T-cell (primary cell): ENCODE measurements at places on chromosomes 11 and 22.
A peak's percentile ranks its signal among the peaks of the same experiment; 100 is the strongest.

GRCh38 chr11:36389811-36390210, 93.7 kb downstream of the PRR5L start:
- no peaks in the 10 kb centered on the region for H3K36me3 ChIP-seq
- no peak overlapping the region for H3K27ac ChIP-seq
- H3K27me3 ChIP-seq, result no peaks in the 10 kb centered on the region
- no peak for DNase-seq
- H3K4me1 ChIP-seq, result peaks cover 48% of the 10 kb centered on the region

- H3K36me3 ChIP-seq, result no peaks in the 10 kb centered on the region
- no peaks in the 10 kb centered on the region for H3K27me3 ChIP-seq
- H3K27ac ChIP-seq, result peak overlapping the region; percentile 72
Measured at GRCh38 chr11:126083829-126084607, 21.4 kb upstream of the CDON start.

GRCh38 chr11:7657306-7658025, 15.8 kb downstream of the CYB5R2 start:
- H3K27ac ChIP-seq, result no peak overlapping the region
- DNase-seq, result no peak
- H3K36me3 ChIP-seq, result peaks cover 15% of the 10 kb centered on the region
- no peaks in the 10 kb centered on the region for H3K4me1 ChIP-seq

GRCh38 chr11:75066061-75066460, 30.6 kb downstream of the OR2AT4 start:
- DNase-seq, result no peak
- H3K4me3 ChIP-seq, result no peak overlapping the region
- H3K36me3 ChIP-seq, result no peaks in the 10 kb centered on the region

DNA sequence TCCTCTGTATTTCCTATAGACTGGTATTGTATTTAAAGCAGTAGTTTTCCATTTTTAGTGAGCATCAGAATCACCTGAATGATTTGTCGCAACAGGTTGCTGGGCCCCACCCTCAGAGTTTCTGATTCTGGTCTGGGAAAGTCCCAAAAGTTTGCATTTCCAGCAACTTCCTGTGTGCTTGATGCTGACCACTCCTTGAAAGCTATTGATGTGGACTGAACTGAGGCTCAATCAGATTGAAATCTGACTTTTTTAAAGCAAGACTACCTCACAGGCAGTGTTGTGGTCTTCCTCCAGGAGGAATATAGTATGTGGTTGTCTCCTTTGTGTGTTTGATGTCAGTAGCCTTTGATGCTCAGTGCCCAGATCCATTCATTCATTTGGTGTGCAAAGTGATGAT, 17.2 kb upstream of the MPZL2 start:
- H3K4me1 ChIP-seq, result peaks cover 3% of the 10 kb centered on the region
- no peaks in the 10 kb centered on the region for H3K27me3 ChIP-seq
- no peaks in the 10 kb centered on the region for H3K36me3 ChIP-seq
- no peak for DNase-seq
- no peak overlapping the region for H3K27ac ChIP-seq

DNA sequence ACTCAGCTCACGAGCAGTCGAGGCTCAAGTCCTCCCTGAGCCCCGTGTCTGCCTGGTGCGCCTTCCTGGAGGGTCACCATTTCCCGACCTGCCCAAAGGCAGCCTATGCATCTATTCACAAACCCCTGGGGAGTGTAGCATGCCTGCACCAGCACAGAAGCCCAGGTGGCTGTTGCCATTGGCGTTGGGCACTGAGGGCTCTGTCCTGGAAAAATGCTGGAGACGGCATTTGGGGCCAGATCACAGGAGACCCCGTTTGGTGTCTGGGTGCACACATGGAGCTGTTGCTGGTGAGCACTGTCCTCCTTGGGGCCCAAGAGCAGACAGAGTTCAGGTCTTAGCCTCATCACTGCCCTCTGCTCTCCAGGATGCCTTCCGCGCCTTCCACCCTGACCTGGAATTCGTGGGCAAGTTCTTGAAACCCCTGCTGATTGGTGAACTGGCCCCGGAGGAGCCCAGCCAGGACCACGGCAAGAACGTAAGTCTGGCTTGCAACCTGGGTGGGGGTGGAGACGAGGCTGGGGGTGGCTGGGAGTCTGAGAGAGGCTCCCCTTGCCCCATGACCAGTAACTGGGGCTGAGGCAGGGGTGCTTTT, 9.4 kb downstream of the FADS2 start:
- H3K36me3 ChIP-seq, result peaks cover 4% of the 10 kb centered on the region
- no peak overlapping the region for H3K4me3 ChIP-seq
- H3K4me1 ChIP-seq, result peaks cover 9% of the 10 kb centered on the region
- H3K27me3 ChIP-seq, result peaks cover 16% of the 10 kb centered on the region
- DNase-seq, result no peak
- H3K27ac ChIP-seq, result no peak overlapping the region

DNA sequence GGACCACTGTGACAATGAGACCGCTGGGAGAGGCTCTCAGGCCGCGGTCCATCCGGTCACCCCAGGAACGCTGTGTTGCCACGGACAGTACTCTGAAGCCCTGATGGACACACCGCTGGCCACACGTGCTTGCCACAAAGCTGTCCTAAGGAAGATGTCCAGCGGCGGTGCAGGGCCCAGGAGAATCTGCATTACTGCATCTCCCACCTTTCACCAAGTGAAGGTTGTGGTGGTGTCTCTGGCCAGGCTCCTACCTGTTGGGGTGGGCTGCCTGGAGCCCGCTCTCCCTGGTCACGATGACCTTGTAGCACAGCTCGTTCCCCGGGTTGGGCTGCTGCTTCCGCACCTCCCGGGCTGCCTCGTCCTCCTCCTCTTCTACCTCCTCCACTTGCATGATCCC, 4.2 kb downstream of the TTLL12 start:
- H3K27ac ChIP-seq, result no peak overlapping the region
- no peak for DNase-seq
- peaks cover 14% of the 10 kb centered on the region for H3K36me3 ChIP-seq
- H3K4me3 ChIP-seq, result no peak overlapping the region
- H3K27me3 ChIP-seq, result no peaks in the 10 kb centered on the region

DNA sequence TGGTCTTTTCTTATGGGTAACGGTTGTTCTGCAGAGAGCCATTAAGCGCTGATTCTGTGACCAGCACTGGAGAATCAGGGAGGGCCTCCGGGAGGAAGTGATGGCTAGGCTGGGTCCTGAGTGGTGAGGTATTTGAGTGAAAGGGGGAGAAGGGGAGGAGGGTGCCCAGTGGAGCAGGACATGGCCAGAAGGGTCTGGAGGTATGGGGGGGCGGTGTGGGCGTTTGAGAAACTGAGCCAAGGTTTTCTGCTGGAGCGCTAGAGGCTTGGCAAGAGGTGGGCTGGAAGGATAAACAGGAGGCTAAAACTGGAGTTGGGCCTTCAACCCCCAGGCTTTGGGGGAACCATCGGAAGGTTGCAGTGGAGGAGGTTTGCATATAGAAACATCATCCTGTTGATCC, 72.5 kb downstream of the FBLN1 start:
- no peak overlapping the region for H3K27ac ChIP-seq
- no peaks in the 10 kb centered on the region for H3K36me3 ChIP-seq
- H3K4me3 ChIP-seq, result no peak overlapping the region
- no peaks in the 10 kb centered on the region for H3K4me1 ChIP-seq

GRCh38 chr11:116243991-116244390, 528.8 kb downstream of the BUD13 start:
- H3K4me3 ChIP-seq, result no peak overlapping the region
- DNase-seq, result no peak
- H3K27ac ChIP-seq, result no peak overlapping the region
- H3K27me3 ChIP-seq, result no peaks in the 10 kb centered on the region
- no peaks in the 10 kb centered on the region for H3K4me1 ChIP-seq

- no peaks in the 10 kb centered on the region for H3K4me1 ChIP-seq
- peaks cover 11% of the 10 kb centered on the region for H3K27me3 ChIP-seq
- DNase-seq, result no peak
- no peaks in the 10 kb centered on the region for H3K36me3 ChIP-seq
- no peak overlapping the region for H3K27ac ChIP-seq
Measured at GRCh38 chr11:105109855-105110687, 29.5 kb downstream of the CARD18 start.

- no peaks in the 10 kb centered on the region for H3K36me3 ChIP-seq
- peaks cover 90% of the 10 kb centered on the region for H3K27me3 ChIP-seq
- H3K4me3 ChIP-seq, result no peak overlapping the region
- no peak for DNase-seq
- peaks cover 36% of the 10 kb centered on the region for H3K4me1 ChIP-seq
Measured at GRCh38 chr11:31820438-31820818, 9.3 kb upstream of the PAX6 start.

DNA sequence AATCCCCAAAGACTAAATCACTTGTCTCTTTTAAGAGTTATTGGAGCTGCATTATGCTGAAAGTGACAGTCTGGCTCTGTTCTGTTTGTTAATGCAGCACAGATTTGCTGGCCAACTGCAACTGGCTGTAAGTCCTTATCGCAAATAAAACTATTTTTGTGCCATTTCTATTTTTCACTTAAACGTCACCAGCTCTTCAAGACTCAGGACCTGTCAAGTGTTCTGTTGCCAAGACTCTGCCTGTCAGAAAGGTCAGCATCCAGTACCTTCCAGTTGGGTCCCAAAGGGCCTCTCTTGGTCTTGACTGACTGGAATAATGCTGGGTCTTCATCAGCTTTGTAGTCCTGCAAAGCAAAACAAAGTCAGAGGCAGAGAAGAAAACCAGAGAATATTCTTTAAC, 45.6 kb downstream of the PITPNB start:
- no peak overlapping the region for H3K4me3 ChIP-seq
- H3K27me3 ChIP-seq, result no peaks in the 10 kb centered on the region
- H3K4me1 ChIP-seq, result peaks cover 6% of the 10 kb centered on the region
- no peak overlapping the region for H3K27ac ChIP-seq
- H3K36me3 ChIP-seq, result peaks cover 6% of the 10 kb centered on the region

GRCh38 chr11:123504401-123504800, 74.3 kb downstream of the GRAMD1B start:
- H3K4me1 ChIP-seq, result no peaks in the 10 kb centered on the region
- no peak for DNase-seq
- no peaks in the 10 kb centered on the region for H3K27me3 ChIP-seq
- no peaks in the 10 kb centered on the region for H3K36me3 ChIP-seq
- no peak overlapping the region for H3K4me3 ChIP-seq

- H3K27me3 ChIP-seq, result no peaks in the 10 kb centered on the region
- H3K27ac ChIP-seq, result no peak overlapping the region
- H3K4me1 ChIP-seq, result no peaks in the 10 kb centered on the region
- H3K4me3 ChIP-seq, result no peak overlapping the region
Measured at GRCh38 chr11:1194977-1195681, 27.7 kb upstream of the MUC5B start.

- no peaks in the 10 kb centered on the region for H3K36me3 ChIP-seq
- peaks cover 10% of the 10 kb centered on the region for H3K27me3 ChIP-seq
- H3K4me3 ChIP-seq, result no peak overlapping the region
- peaks cover 21% of the 10 kb centered on the region for H3K4me1 ChIP-seq
- H3K27ac ChIP-seq, result no peak overlapping the region
Measured at GRCh38 chr11:60838132-60838531, 3.8 kb upstream of the CCDC86 start.

DNA sequence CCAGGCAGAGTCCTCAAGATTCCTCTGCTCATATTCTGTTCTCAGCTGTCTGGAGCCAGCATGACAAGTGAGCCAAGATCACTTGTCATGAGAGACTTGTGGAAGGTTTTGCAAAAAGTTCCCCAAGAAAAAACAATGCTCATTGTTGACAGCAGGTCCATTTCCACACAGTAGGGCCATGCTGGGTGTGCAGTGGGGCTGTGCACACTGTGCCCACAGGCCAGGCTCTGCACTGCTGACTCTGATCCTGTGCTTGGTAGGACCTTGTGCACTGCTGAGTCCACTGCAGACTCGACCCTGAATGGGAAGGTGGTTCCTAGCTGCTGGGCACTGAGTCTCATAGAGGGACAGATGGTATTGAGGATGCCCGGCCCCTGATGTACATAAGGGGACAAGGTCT, 33.9 kb upstream of the IGLL5 start:
- no peak overlapping the region for H3K4me3 ChIP-seq
- no peak for DNase-seq
- H3K36me3 ChIP-seq, result no peaks in the 10 kb centered on the region
- peaks cover 12% of the 10 kb centered on the region for H3K27me3 ChIP-seq
- H3K4me1 ChIP-seq, result no peaks in the 10 kb centered on the region

- no peak overlapping the region for H3K4me3 ChIP-seq
- H3K27me3 ChIP-seq, result no peaks in the 10 kb centered on the region
- no peaks in the 10 kb centered on the region for H3K4me1 ChIP-seq
- no peaks in the 10 kb centered on the region for H3K36me3 ChIP-seq
Measured at GRCh38 chr11:89437317-89437716, 53.9 kb downstream of the NOX4 start.

DNA sequence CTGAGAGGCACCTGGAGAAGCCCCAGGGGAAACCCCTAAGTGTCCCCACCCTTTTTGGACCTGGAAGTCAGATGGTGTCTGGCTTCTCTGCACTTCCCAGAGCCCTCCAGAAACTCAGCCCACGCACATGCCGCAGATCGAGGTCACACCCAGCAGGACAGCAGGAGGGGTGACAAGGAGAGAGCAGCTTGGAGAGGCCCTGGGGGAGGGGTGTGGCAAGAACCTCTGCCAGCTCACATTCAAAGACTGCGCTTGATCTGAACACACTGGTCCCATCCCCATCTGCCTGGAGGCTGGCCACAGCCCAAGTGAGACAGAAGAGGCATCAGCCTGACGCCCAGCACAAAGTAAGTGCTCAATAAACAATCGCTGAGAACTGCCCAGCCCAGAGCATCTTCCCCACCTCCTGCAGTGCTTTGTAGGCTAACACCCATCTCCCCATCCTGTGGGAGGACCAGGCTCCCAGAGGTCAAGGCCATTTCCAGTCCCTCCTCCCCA, 21.4 kb downstream of the TMPRSS6 start:
- H3K27ac ChIP-seq, result no peak overlapping the region
- H3K27me3 ChIP-seq, result no peaks in the 10 kb centered on the region
- no peak overlapping the region for H3K4me3 ChIP-seq
- no peaks in the 10 kb centered on the region for H3K36me3 ChIP-seq
- no peak for DNase-seq
- H3K4me1 ChIP-seq, result peaks cover 4% of the 10 kb centered on the region
